ENCODE measurements at places on chromosomes 3 and 15.

GRCh38 chr3:15151166-15151565 lies 52.2 kb upstream of the RBSN start:
- DNase-seq: no peak

GRCh38 chr15:36863570-36863969 lies 236.8 kb downstream of the MEIS2 start:
- no peak for DNase-seq

- no peak for DNase-seq
These were observed 7.0 kb downstream of the SUCLG2 start for GRCh38 chr3:67647390-67647878.

DNA sequence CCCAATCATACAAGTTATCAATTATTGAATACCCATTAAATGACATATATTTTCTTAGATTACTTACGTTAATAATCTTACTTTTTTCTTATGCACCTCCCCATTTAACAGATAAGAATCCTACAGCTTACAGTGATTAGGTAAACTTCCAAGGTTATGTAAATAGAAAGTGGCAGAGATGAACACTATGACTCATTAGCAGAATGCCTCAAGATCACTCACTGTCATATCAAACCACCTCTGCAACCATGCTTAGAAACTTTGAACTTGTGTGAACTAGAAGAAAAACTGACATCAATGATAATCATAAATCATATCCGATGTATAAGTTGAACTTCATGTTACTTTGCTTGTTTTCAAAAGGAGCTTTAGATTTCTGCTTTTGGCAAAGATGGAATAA lies 911.6 kb upstream of the ARPP21 start:
- DNase-seq: no peak

DNA sequence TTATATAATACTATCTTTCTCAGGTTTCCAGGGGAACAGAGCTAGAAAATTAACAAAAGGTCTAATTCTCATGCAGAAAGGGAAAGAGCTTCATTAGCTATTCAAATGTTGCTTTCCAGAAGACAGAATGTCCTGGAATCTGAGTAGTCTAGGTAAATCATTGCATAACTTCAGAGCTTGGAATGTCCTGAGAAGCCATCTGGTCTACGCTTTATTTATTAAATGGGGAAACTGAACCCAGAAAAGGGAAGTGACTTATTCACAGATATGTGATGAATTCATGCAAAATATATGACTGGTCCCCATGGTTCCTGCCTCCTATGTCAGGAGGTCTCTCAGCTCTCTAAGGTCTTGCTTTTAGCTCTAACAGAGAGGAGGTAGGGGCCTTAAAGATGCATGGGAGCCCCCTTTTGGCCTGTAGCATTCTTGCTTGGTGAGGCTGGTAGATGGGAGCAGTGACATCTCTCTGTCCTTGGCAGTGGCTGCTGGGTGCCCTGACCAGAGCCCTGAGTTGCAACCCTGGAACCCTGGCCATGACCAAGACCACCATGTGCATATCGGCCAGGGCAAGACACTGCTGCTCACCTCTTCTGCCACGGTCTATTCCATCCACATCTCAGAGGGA lies 99.2 kb downstream of the CEMIP start:
- DNase-seq: no peak

DNA sequence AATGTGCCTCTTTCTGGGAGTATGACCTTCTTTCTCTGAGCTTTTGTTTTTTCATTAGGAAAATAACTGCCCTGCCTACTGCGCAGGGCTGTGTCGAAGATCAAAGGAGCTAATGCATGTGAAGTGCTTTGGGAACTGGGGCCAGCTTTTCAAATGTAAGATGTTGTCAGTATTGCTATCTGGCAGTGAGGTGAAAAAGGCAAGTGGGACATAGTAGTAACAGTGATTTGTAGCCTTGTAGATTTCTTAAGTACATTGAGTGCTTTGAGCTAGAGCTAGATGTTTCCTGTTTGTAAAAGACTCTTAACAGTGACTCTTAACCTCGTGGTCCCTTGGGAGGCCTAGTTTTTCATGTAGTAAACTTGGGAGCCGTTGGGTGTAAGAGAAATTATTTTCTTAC lies 126.5 kb downstream of the ECT2 start:
- DNase-seq: no peak

DNA sequence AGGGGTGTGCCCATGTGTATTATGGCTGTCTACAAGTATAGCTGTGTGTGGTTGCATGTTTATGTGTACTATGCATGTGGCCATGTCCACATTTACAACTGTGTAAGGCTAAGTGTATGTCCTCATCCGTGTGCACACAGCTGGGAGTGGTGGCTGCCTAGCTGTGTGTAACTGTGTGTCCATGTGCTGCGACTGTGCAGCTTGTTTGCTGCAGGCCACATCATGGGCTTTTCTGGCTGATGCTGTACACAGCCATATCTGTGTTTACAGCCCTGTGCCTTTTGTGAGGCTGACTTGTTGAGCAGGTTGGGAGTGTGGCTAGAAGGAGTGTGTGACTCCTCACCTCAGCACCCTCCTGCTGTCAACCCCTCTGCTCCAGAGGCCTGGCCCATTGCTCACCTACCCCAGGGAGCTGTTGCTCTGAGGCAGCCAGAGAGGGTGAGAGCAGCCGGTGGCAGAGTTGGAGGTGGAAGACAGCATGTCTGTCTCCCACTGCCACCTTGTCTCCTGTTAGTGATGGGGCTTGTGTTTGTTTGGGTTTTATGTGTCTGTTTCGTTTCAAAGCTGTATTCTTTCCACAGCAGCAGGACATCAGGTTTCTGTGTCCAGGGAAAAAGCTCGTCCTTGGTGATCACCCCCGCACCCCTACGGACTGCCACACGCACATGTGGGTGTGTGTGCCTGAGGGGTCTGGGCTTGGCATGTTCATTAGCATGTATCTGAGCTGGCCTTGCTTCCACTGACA lies 1.4 kb upstream of the GRM2 start:
- DNase-seq: no peak

GRCh38 chr3:11810276-11810675 lies 36.4 kb downstream of the TAMM41 start:
- no peak for DNase-seq

- DNase-seq: no peak
These were observed 151.0 kb downstream of the MBNL1 start for GRCh38 chr3:152419748-152420147.

DNA sequence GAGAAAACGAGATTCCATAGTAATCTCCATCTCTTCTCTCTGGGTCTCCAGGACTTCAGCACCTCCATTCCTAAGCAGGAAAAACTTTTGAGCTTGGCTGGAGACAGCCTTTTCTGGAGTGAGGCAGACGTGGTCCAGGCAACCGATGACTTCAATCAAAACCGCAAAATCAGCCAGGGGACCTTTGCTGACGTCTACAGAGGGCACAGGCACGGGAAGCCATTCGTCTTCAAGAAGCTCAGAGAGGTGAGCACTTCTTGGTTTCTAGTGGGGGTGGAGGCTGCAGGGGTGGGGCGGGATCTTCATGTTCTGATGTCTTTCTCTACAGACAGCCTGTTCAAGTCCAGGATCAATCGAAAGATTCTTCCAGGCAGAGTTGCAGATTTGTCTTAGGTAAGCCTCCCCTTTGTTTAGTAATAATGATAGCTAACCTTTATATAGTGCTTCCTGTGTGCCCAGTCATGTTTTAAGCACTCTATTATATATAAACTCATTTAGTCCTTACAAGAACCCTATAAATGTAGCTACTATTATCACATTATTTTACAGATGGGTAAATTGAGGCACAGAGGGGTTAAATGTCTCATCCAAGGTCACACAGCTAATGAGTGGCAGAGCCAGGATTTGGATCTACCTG lies 35.0 kb upstream of the TATDN2 start:
- no peak for DNase-seq

DNA sequence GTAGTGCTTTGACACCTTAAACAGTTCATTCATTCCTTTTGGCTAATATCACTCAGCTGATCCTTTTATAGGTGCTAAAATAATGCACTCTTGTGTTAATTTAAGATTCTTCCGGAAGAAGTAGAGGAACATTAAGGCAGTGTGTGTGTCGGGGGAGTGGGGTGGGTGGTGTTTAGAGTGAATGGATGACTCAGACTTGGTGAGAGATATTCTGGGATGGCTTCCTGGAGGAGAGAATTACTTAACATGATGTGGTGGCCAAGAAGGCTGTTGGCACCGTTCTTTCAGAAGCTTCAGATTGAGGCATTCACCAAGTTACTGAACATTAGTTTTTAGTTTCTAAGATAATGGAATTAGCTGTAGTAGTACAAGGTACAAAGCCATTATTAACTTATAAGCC lies 125.6 kb upstream of the ROPN1 start:
- DNase-seq: no peak

DNA sequence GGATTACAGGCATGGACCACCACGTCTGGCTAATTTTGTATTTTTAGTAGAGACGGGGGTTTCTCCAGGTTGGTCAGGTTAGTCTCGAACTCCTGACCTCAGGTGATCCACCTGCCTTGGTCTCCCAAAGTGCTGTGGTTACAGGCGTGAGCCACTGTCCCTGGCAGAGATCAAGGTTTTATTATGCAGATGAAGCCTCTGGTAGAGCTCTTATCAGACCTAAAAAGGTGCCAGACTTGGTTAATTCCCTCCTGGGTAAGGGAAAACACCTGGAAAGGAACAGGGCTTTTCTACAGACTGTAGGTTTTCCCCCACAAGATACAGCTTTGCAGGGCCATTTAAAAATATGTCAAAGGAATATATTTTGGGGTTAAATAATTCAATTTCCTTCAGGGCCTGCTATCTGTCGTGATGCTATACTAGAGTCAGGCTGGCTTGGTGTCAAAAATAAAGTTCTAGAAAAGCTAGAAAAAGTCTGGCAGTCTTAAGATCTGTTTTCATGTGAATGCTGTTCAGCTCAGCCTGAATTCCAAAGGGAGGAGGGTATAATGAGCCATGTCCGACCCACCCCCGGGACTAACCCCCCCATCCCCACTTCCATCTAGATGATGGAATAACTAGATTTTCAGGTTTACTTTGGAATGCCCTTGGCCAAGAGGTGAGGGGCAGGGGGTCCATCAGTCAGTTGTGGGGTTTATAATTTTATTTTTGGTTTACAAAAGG lies 1.9 kb upstream of the BLOC1S6 start:
- no peak for DNase-seq

GRCh38 chr3:51642462-51642861 lies 28.6 kb upstream of the TEX264 start:
- no peak for DNase-seq

- DNase-seq: no peak
These were observed 64.9 kb upstream of the SELENOK start for GRCh38 chr3:53956586-53956985.

DNA sequence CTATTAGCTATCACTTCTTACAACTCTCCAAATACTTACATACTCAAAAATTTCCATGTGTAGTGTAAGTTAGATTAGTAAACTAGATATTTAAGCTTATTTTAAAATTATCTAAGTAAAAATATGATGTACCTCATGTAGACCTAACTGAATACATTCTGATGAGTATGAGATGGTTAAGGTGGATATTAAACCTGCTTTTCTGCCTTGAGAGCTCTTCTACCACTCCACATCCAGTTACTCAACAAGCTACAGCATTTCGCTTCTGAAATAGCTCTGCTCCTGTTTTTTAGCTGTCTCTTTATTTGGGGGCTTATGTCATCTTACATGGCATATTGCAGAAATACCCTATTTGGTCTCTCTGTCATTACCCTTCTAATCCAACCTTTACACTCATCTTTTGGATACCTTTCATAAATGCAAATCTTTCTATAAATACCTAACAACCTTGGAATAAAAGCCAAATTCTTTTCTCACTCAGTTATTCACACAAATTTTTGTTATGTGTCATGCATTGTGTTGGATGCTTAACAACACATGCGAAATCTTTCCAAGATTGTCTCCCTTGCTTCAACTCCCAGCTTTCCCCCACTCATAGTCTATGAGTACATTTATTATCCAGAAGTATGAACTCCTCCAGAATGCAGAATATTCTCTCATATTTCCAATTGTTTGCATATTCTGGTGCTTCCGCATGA lies 92.0 kb downstream of the ALCAM start:
- DNase-seq: no peak

- no peak for DNase-seq
These were observed 5.2 kb downstream of the HRH1 start for GRCh38 chr3:11159421-11159904.

DNA sequence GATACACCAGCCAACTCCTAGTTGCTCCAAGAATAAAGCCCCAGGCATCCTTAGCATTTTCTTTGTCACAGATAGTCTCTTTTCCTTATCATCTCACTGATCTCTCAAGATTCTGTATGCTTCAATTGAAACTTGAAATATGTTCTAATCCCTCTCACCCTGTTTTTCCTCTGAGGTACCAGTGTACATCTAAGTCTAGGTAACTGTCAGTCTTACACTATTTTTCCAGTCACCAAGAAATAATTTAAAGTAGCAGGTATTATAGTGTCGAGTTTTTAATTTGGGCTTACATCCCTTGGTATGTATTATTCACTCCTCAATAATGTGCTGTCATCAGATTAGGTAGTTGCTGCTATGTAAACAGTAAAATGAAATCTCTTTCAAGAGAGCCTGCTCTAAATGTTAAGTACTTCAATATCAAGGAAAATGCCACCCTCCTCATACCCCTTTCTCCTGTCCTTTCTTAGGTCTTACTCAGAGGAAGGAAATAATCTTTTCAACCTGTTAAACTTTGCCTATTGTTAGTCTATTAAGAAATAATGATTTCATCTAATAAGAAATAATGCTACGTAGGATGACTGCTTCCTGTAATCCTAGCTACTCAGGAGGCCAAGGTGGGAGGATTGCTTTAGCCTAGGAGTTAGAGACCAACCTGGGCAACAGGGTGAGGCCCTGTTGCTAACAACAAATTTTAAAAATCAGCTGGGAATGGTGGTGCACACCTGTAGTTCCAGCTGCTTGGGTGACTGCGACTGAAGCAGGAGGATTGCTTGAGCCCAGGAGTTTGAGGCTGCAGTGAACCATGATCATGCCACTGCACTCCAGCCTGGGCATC lies 39.8 kb downstream of the TSC22D2 start:
- no peak for DNase-seq

GRCh38 chr3:7546253-7546652 lies 685.3 kb downstream of the GRM7 start:
- no peak for DNase-seq

GRCh38 chr3:170499562-170500156 lies 81.0 kb downstream of the CLDN11 start:
- no peak for DNase-seq

- DNase-seq: no peak
These were observed 662.5 kb upstream of the GBE1 start for GRCh38 chr3:82424031-82424339.

GRCh38 chr3:14857506-14857905 lies 38.7 kb downstream of the FGD5 start:
- no peak for DNase-seq

DNA sequence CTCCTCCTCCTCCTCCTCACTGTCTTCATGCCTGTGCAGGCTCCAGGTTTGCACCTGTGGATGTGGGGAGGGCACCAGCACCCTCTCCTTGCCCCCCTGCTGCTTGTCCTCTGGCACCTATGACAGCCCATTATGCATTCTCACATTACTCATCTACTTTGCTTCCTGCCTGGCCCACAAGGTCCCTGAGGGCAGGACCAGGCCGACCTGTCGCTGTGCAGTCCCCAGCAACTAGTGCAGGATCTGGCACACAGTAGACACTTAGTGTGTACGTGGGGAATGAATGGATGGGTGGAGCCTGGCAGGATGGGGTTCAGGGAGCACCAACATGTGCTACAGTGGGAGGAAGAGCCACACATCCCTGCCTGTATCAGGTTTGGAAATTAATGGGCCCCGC lies 58.3 kb upstream of the TMEM115 start:
- DNase-seq: no peak
